Activated gamma-delta T cell treated with anti-CD3 and anti-CD28 coated beads, Interleukin-2, amount 50 U/mL, for 16 hours (primary cell): ENCODE measurements at places on chromosomes 6 and 20.

DNA sequence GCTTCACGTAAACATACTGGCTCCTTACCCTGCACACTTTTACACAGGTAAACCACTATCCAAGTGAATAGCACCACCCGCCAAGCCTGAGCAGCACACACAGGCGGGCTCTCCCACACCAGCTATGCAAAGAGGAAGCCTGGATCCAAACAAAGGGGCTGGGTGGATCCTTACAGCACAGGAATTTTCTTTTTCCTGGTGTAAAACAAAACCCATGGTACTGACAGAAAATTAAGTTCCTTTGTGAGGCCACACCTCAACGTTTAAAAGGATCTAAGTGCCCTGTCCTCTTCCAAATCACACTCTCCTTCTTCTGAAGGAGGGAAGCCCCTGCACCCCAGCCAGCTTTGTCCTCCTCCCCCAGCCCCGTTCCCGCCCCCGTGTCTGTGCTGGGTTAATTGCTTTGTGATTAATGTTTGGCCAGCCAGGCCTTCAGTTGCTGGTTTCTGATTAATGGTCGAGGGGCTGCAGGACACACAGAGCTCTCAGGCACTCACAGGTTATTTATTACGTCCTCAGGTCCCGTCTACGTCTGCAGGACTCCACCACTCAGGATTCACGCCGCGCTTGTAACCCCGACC is 6.1 kb downstream of the DACT2 start:
- DNase-seq = no peak

GRCh38 chr6:158383057-158383456 is 70.8 kb downstream of the TULP4 start:
- DNase-seq = no peak

GRCh38 chr20:31706607-31707257 is 15.9 kb downstream of the BCL2L1 start:
- DNase-seq = no peak

DNA sequence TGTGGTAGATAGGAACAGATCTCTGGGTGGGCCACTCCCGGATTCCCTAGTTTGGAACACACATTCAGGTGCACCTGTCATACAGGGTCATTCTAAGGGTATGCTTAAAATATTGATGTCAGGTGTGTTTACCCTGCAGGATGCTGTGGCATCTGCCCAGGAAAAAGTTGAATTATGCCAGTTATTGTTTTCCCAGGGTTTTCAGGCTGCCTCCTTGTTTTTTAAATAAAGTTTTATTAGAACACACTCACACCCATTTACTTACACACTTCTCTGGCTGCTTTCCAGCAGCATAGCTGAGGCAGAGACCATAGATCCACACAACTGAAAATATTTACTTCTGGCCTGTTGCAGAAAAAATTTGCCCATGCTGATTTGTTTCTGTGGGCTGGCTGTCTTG is 76.5 kb downstream of the PHACTR3 start:
- no peak for DNase-seq

GRCh38 chr20:9108260-9108659 is 39.4 kb downstream of the PLCB4 start:
- DNase-seq = no peak

- DNase-seq = no peak
Measured at GRCh38 chr6:165760803-165761185, 97.8 kb upstream of the PDE10A start.
